ENCODE measurements at places on chromosomes 1 and 21. TPM values are rescaled to one million over a fixed set of nuclear protein-coding genes. Genes with fewer than 3 reads are reported as not detected.

DNA sequence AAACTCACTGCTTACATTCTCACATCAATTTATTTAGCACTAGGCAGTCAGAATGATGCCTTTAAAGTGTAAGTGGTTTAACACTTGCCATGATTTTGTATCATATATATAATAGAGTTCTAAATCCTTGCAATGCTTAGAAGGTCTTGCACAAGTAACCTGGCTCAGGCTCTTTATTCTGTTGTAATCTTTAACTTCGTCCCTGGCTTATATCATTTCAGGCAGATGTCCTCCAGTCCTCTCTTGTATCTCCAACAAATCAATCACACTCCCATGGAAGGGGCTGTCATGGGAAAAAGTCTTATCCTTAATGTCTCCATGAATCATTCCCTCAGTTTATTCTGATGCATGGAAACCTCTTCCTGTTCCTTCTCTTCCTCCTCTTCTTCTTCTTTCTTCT lies 841.6 kb upstream of the B3GALT2 start:
- no peak for DNase-seq

DNA sequence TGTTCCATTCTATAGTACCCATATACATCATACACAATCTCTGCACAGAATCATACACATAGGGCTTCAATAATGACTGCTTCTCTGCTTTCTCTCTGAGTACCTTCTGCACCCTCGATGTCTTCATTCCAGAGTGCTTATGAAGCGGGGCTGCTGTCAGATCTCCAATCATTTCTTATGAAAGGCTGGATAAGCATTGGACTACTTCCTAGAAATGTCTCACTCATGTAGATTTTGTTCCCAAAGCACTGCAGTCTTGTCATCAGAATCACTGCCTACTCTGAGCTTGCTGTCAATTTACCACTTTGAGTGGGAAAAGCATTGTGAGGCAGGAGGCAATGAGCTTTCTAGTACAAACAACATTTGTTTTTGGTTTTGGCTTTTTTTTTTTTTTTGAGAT lies 179.0 kb downstream of the SLC35F3 start:
- no peak for DNase-seq

DNA sequence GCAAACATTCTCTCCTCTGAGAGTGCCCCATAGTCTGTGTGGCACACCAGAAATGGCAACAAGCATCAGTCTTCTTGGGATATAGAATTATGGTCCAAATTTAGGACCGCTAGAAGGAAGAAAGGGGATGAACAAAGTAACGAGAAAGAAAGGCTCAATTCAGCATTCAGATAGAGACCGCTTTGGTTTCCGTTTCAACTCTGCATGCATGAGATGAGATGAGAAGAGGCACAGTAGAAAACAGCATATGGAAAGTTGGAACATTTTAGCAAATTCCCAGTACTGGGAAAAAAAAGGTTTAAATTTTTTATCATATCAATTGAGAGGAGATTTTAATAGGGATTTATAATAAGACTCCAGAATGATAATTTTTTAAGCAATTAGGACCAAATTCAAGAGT lies 595.5 kb upstream of the CHRM3 start:
- DNase-seq = no peak

- peak; percentile 50 for DNase-seq
These were observed 859 bp upstream of the LRRC8B start for GRCh38 chr1:89523572-89524368.

GRCh38 chr1:81340239-81340638 lies 460.5 kb upstream of the ADGRL2 start:
- no peak for DNase-seq

Gene MIXL1
- total RNA-seq = not detected

Gene RNU1-3
- 34,682 TPM for total RNA-seq
